ENCODE measurements at places on chromosomes 16 and 17. TPM values are rescaled to one million over a fixed set of nuclear protein-coding genes. Genes with fewer than 3 reads are reported as not detected.

GRCh38 chr17:79799538-79800324 lies 2.9 kb upstream of the CBX8 start:
- no peak for DNase-seq
- no peak overlapping the region for H3K27ac ChIP-seq
- H3K36me3 ChIP-seq, result no peaks in the 10 kb centered on the region
- peaks cover 63% of the 10 kb centered on the region for H3K27me3 ChIP-seq

GRCh38 chr16:84568066-84568465 lies 49.8 kb downstream of the COTL1 start:
- H3K4me1 ChIP-seq, result peaks cover 10% of the 10 kb centered on the region
- H3K4me3 ChIP-seq, result no peak overlapping the region
- DNase-seq, result no peak
- H3K27ac ChIP-seq, result no peak overlapping the region
- H3K36me3 ChIP-seq, result peaks cover 42% of the 10 kb centered on the region
- no peaks in the 10 kb centered on the region for H3K27me3 ChIP-seq

GRCh38 chr17:57051886-57052361 lies 33.1 kb upstream of the AKAP1 start:
- H3K36me3 ChIP-seq, result no peaks in the 10 kb centered on the region
- H3K4me1 ChIP-seq, result peaks cover 4% of the 10 kb centered on the region
- peaks cover 8% of the 10 kb centered on the region for H3K27me3 ChIP-seq
- no peak overlapping the region for H3K4me3 ChIP-seq
- H3K27ac ChIP-seq, result no peak overlapping the region
- DNase-seq, result no peak

Gene HS3ST3A1
- 4.4 TPM for total RNA-seq

Gene KRT9
- total RNA-seq, result not detected

DNA sequence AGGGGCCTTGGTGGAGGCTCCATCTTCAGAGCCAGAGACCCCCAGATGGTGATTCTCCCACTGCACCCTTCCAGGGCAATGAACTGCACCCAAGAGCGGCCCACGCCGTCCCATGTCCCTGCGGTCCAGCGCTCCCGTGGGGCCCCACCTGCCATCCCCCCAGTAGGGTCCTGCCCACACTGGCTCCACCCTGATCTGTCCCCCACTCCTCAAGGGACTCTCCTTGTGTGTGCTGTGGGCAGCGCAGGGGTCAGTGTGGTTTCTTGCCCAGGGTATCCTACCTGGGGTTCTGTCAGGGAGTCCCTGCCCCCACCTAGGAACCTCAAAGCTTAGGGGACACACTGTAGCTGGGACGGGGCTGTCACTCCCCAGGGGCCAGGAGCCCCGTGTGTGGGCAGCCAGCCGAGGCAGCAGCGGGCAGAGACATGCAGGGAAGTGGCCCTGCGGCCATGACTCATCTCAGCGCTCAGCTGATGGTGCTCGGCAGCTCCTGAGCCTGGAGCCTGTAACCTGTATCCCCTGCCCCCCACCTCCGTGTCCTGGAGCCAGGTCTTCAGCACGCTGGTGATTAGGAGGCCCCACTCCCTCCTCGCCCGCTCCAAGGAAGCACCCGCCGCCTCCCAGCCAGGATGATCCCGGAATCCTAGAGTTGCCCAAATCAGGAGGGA lies 35.7 kb upstream of the SSTR5 start:
- no peaks in the 10 kb centered on the region for H3K36me3 ChIP-seq
- no peaks in the 10 kb centered on the region for H3K4me1 ChIP-seq
- H3K27ac ChIP-seq, result no peak overlapping the region
- H3K27me3 ChIP-seq, result no peaks in the 10 kb centered on the region

Gene NTN1
- total RNA-seq, result not detected

DNA sequence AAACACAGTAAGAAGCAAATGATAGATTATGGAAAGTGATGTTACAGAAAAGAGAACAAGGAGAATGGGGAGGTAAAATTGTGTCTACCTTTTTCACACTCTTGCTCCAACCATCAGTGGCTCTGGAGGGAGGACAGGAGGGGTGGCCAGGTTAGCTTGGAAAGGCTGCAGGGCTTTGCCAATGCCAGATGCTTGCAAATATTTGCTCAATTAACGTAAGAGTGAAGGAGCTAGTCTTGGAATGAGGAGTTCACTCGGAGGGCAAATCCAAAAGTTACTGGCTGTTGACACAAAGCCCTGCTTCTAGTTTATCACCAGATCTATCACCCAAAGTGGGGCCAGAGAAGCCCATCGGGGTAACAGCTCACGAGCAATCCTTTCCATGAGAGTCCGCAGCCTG lies 7.4 kb upstream of the TNRC6C start:
- no peaks in the 10 kb centered on the region for H3K27me3 ChIP-seq
- no peak overlapping the region for H3K27ac ChIP-seq
- no peak overlapping the region for H3K4me3 ChIP-seq
- no peaks in the 10 kb centered on the region for H3K36me3 ChIP-seq
- no peaks in the 10 kb centered on the region for H3K4me1 ChIP-seq

Gene C17orf50
- not detected for total RNA-seq

GRCh38 chr17:27602721-27603420 lies 28.1 kb upstream of the LGALS9 start:
- H3K4me1 ChIP-seq, result peaks cover 3% of the 10 kb centered on the region
- peak; percentile 60 for DNase-seq
- no peak overlapping the region for H3K27ac ChIP-seq
- H3K4me3 ChIP-seq, result no peak overlapping the region

DNA sequence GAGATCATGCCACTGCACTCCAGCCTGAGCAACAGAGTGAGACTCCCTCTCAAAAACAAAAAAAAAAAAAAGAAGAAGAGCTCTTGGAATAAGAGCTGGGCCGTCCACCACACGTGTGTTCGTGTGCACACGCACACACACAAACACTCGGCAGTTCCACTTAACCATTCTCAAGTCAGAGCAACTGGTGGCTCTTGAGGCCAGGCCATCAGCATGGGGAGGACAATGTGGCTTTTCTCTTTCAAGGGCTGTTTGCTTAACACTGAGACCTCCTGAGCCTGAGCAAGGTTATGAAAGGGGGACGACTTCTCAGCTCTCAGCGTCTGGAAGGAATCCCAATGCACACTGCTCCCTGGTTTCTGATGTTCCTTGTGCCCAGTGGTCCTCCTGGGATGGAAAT lies 444.9 kb downstream of the SOX9 start:
- H3K4me3 ChIP-seq, result no peak overlapping the region
- H3K36me3 ChIP-seq, result no peaks in the 10 kb centered on the region
- H3K4me1 ChIP-seq, result peaks cover 10% of the 10 kb centered on the region

Gene ITGB4
- 0.67 TPM for total RNA-seq

DNA sequence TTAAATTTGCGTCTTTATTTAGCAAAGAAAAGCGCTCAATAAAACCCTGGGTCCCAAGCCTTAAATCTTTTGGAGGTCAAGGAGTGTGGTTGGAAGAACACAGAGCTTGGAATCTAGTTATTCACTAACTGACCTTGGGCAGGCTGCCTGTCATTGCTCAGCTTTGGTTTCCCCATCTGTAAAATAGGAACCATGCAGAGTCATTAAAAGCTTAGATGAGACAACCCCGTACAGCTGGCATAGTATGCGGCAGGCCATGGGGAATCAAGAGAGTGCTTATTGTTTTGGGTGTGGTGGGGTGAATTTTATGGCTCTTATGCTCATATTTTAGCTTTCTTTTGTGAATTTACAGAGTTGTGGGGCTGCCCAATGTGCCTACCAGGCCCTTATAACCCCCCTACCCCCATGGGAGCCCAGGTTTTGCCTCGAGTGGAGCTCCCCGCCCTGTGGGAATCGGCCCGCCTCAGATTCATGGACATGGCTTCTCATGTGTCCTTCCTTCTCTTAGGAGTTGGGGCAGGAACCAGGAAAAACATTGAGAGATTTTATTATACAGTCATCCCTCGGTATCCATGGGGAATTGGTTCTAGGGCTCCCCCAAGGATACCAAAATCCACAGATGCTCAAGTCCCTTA lies 113.5 kb downstream of the CLEC16A start:
- H3K4me1 ChIP-seq, result peaks cover 3% of the 10 kb centered on the region
- no peak overlapping the region for H3K4me3 ChIP-seq
- no peak overlapping the region for H3K27ac ChIP-seq

- H3K36me3 ChIP-seq, result no peaks in the 10 kb centered on the region
- H3K4me3 ChIP-seq, result no peak overlapping the region
- DNase-seq, result peak; percentile 35
These were observed 9.0 kb downstream of the NOG start for GRCh38 chr17:56602292-56603130.

DNA sequence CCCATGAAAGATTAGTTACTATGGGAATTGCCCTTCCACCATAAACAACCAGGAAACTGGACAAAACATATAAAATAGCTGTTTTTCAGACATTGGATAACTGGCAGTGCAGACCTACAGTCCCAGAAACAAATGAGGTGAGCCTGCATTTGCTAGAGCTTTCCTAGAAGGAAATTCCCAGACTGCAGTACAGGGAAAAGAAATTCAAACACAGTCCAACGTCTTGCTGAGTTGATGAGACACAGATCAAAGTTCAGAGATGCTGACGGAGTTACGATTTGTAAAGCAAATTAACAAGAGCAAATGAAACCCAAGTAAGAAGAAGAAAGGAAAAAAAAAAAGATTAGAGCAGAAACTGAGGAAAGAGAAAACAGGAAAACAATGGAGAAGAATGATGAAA lies 41.3 kb upstream of the MNT start:
- no peaks in the 10 kb centered on the region for H3K27me3 ChIP-seq
- DNase-seq, result no peak
- no peak overlapping the region for H3K27ac ChIP-seq
- H3K4me1 ChIP-seq, result no peaks in the 10 kb centered on the region
- peaks cover 22% of the 10 kb centered on the region for H3K36me3 ChIP-seq

Gene SOX9
- not detected for total RNA-seq

Gene TMC7
- total RNA-seq, result not detected

Gene KCNG4
- not detected for total RNA-seq

Gene TBX2
- not detected for total RNA-seq

DNA sequence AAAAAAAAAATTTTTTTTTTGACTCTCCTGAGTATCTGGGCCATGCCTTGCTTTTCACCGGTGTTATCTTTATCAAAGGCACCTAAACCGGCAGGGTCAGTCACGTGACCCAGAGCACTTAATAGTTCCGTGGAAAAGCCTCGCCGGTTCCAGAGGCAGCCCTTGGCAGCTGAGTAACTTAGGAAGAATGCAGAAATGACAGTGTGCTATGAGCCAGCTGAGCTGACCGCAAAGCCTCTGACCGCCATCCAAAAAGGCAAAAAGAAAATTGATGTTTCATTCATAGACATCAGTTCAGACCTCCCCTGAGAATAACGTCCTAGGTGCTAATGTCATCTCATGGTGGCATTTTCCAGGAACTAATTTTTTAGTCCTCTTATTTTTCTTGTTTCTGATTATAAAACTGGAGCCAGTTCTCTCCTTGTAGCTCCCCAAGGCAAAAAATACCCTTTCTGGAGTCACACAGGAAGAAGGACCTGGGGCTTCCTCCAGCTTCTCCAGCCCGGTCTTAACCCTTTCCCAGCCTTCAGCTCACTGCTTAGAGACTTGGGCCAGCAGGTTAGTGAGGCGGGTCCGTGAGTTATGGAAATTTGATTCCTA lies 122.6 kb downstream of the SOCS1 start:
- no peaks in the 10 kb centered on the region for H3K36me3 ChIP-seq
- peaks cover 9% of the 10 kb centered on the region for H3K4me1 ChIP-seq
- H3K27me3 ChIP-seq, result no peaks in the 10 kb centered on the region
- no peak overlapping the region for H3K27ac ChIP-seq
- no peak for DNase-seq
- H3K4me3 ChIP-seq, result no peak overlapping the region

DNA sequence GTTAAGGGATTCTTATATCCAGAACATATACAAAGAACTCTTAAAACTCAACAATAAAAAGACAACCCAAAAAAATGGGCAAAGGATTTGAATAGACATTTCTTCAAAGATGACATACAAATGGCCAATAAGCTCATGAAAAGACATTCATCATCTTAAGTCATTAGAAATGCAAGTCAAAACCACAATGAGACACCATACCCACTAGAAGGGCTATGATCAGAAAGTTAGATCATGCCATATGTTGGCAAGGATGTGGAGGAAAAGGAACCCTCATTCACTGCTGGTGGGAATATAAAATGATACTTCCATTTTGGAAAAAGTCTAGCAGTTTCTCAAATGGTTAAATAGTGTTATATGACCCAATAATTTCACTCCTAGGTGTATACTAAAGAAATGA lies 9.4 kb downstream of the PLD6 start:
- no peak for DNase-seq
- H3K36me3 ChIP-seq, result peaks cover 5% of the 10 kb centered on the region
- no peaks in the 10 kb centered on the region for H3K27me3 ChIP-seq
- no peak overlapping the region for H3K4me3 ChIP-seq
- H3K4me1 ChIP-seq, result no peaks in the 10 kb centered on the region

Gene USP43
- 0.22 TPM for total RNA-seq

DNA sequence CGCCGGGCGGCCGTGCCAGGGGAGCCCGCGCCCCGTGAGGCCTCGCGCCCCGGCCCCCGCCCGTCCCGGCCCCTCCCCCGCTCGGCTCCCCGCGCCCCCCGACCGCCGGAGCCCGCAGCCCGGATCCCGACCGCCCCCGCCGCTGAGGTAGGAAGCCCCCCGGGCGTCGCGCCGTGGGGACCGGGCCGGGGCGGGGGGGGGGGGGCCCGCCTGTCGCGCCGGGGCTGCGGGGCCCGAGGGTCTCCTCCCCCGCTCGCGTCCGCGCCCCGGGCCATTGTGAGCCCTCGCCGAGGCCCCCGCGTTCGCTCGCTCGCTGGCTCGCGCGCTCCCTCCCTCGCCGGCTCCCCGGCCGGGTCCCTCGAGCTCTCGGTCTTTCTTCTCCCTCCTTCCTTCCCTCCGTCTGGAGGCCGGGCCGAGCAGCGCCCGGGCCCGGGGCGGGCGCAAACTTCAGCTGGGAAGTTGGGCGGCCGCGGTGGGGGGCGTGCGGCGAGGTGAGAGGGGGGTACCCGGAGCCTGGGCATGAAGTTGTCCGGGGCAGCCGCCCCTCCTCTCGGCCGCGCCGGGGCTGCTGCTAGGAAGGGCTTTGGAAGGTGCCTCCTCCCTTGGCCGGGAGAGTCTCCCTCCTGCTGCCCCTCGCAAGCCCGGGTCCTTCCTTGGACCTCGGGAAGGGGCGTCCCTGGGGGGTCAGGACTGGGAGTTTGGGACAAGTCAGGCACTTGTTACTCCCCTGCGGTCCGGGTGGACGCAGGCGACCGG lies 419 bp downstream of the GLIS2 start:
- H3K36me3 ChIP-seq, result no peaks in the 10 kb centered on the region
- no peak for DNase-seq
- H3K4me3 ChIP-seq, result no peak overlapping the region
- H3K27me3 ChIP-seq, result no peaks in the 10 kb centered on the region

- H3K27ac ChIP-seq, result no peak overlapping the region
- no peak overlapping the region for H3K4me3 ChIP-seq
- DNase-seq, result no peak
- peaks cover 12% of the 10 kb centered on the region for H3K4me1 ChIP-seq
These were observed 4.2 kb downstream of the BCAR1 start for GRCh38 chr16:75247249-75247648.

Gene PNMT
- 0.55 TPM for total RNA-seq

Gene TOB1
- 104 TPM for total RNA-seq

Gene CSH2
- total RNA-seq, result not detected

GRCh38 chr17:60165223-60165622 lies 15.4 kb downstream of the CA4 start:
- no peaks in the 10 kb centered on the region for H3K27me3 ChIP-seq
- no peak overlapping the region for H3K27ac ChIP-seq

Gene TCAP
- 6.3 TPM for total RNA-seq

Gene NECAB2
- total RNA-seq, result not detected

Gene ITGAD
- total RNA-seq, result not detected

- H3K4me3 ChIP-seq, result no peak overlapping the region
- DNase-seq, result peak; percentile 22
These were observed 4.4 kb downstream of the CACNA1G start for GRCh38 chr17:50564916-50565315.
